ENCODE measurements at places on chromosomes 1 and 21.

GRCh38 chr1:51297401-51298321 is 32.7 kb downstream of the TTC39A start:
- DNase-seq = no peak

DNA sequence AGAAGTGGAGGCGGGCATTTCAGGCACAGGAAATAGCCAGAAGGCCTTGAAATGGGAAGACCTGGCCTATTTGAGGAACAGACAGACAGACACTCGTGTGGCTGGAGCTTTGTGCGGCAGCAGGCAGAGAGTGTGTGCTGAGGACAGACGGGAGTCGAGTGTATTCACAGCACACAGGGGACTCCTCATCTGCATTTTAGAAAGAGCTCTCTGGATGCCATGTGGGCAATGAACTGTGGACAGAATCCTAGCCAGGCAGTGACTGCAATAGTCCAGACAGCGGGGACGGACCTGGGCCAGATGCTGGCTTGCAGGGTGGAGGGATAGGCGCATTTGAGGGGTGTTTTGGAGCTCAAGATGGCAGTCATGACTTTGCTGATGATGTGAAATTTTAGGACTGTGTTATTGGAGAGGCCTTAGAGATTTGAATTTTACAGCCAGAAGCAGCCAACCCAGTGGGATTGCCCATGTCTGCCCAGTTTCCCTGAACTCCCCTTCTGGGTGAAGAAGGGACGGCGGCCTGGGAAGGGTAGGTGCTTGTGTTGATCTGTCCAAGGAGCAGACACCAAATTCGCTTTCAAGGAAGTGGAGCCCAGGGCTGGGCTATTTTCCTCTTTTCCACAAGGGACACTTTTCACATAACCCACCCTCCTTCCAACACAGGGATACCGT is 43.7 kb downstream of the CHAF1B start:
- DNase-seq = no peak

- DNase-seq = no peak
Measured at GRCh38 chr1:15212216-15212953, 34.6 kb upstream of the FHAD1 start.

- peak; percentile 80 for DNase-seq
Measured at GRCh38 chr1:208251911-208252835, 8.0 kb upstream of the PLXNA2 start.

DNA sequence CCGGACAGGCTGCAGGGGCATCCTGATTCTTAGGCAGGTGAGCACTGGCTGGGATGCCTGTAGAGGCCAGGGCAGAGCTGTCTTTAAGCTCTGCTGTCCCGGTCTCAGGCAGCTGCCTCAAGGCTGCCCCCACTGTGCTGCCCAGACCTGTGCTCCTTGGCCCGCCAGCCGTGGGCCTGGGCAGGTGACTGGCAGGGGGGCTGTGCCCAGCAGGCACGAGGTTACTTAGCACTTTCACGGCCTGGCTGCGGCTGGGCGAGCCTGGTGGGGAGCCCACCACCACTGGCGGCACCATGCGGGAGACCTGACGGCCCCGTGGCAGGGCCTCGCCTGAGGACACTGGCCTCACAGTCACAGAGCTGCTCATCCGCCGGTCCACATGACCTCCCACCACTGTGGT is 8.2 kb downstream of the CRYBG2 start:
- DNase-seq = no peak

GRCh38 chr1:25640646-25641328 is 24.2 kb downstream of the MAN1C1 start:
- no peak for DNase-seq

- DNase-seq = no peak
Measured at GRCh38 chr1:96565546-96565945, 156.0 kb upstream of the PTBP2 start.

- no peak for DNase-seq
Measured at GRCh38 chr1:96634883-96635282, 86.7 kb upstream of the PTBP2 start.

DNA sequence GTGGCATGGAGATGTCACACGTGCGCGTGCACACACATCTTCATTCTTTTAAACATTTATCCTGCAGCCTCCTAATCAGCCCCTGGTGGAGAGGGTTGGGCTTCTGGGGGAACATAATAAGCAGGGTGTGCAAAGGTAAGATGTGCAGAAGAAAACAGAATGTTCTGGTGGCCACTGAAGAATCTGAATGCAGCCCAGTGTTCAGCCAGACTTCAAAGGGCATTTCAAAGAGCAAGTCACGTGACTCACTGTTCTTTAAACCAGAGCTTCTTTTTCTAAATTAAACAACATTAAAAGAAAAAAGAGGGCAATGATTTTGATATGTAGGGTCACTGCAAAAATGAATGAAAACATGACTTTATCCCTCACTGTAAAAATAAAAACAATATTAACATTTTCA is 89.8 kb downstream of the ABCA4 start:
- DNase-seq = no peak

- no peak for DNase-seq
Measured at GRCh38 chr1:155207806-155208540, at the start of gene THBS3. Gene THBS3 (minus strand): TSS chr1:155207897. CDS start chr1:155207876, 21 bp downstream.

DNA sequence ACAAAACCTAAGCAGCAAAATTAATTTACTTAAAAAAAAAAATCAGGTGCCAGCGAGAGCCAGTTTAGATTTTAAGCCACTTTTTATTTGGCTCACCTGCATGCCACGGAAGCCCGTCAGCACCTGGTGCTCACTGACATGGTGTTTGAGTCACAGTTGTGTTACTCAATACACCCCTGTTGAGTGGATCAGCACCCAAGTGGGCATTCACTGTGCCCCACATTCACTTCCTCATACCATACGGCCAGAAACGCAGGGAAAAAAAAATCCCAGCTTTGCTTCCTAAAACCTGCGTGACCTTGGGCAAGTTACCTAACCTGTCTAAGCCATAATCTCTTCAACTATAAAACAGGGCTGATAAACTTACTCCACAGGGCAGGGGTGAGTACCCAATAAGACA is 42.8 kb upstream of the SIM2 start:
- DNase-seq = peak; percentile 85

DNA sequence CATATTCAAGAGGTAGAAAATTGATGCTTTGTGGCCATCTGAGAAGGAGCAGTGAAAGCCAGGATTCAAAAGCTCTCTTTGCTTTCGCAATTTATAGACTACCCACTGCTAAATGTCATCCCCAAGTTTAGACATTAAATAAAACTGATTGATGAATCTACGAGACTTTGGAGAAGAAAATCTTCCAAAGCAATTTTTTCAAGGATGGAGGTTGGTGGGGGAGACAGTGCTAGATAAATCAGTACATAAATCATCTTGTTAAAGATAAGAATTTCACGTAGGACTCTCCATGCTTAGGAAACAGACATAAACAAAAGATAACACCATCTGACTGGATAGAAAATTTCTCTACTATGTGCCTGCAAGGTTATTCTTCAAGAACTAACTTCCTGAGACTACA is 147.6 kb upstream of the TIAM1 start:
- DNase-seq = no peak

DNA sequence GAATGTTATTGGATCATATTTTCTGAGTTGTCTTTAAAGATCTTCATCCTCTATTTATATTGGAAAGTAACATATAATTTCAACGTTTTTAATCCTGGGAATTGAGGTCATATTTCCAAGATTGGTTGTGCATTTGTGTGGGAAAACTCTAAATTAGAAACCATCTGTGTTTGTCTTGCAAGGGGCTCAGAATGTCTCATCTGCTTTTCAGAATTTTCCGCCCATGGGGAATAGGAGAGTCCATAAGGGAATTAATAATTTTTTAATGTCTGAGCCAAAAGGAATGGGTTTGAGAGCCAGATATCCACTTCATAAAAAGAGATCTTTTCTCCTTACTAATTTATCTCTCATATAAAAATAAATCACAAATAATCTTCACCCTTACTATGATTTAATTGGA is 84.8 kb upstream of the MAP1LC3C start:
- DNase-seq = no peak

- no peak for DNase-seq
Measured at GRCh38 chr1:220717800-220718640, 27.9 kb downstream of the C1orf115 start.

GRCh38 chr1:98556521-98557158 is 104.9 kb upstream of the SNX7 start:
- DNase-seq = peak; percentile 26

DNA sequence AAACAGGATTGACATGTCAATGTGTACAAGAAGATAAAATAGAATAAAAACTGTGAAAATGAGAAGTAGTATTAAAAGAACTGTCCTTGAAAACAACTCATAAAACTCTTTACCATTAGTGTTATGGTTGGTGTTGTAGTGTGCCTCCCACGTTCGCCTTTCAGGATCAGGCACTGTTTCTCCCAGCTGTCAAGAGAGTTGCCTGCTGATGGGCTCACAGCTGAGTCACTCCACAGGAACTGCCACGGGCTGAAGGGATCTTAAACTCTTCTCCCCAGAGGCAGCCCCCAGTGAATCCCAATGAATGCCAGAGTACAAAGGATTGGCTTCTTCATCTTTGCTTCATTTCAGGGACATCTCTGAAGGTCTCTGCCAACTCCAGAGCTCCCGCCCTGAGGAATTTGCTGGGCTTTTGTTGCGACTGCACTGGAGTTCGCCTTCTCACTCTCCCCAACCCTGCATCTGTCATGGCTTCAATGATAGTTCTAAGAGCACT is 119.6 kb downstream of the ADGRL2 start:
- no peak for DNase-seq

DNA sequence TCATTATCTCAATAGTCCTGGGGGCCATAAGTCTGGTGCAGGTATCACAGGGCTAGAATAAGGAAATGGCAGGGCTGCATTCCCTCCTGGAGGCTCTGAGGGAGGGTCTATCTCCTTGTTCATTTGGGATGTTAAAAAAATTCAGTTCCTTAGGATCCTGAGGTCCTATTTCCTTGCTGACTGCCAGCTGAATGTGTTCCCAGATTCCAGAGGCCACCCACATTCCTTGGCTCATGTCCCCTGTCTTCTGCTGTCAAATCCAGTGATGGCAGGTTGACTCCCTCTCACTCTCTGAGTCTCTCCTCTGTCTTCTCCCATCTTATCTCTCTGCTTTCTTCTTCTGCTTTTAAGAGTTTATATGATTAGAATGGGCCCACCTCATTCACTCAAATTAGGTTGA is 400.6 kb downstream of the PTPRU start:
- DNase-seq = no peak

- DNase-seq = no peak
Measured at GRCh38 chr1:189656628-189657530, 820.8 kb downstream of the BRINP3 start.

DNA sequence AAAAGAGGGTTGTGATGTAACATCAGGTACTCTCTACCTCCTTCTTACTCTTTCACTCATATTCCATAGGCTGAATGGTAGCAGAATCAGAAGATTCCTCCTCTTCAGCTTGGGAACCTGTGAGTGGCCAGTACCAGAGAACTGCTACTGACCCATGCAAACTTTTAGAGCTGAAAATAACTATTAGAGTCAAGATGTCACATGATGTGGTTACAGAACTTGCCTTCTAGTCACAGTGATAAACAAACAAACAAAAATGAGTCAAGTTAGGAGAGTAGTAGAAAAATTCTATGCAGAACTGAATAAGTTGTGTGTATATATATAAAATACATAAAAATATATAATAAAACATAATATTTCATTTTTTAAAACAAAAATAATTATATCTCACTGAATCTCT is 47.6 kb upstream of the RGS1 start:
- no peak for DNase-seq

GRCh38 chr1:115671176-115671934 is 29.6 kb downstream of the VANGL1 start:
- DNase-seq = peak; percentile 71

- no peak for DNase-seq
Measured at GRCh38 chr1:89151047-89151446, 24.8 kb downstream of the GBP7 start.

- DNase-seq = no peak
Measured at GRCh38 chr1:99737016-99737415, 29.4 kb downstream of the FRRS1 start.

All from RWPE1 (cell line).